Activated naive CD4-positive, alpha-beta T cell (primary cell): ENCODE measurements at places on chromosomes 5 and 9.

DNA sequence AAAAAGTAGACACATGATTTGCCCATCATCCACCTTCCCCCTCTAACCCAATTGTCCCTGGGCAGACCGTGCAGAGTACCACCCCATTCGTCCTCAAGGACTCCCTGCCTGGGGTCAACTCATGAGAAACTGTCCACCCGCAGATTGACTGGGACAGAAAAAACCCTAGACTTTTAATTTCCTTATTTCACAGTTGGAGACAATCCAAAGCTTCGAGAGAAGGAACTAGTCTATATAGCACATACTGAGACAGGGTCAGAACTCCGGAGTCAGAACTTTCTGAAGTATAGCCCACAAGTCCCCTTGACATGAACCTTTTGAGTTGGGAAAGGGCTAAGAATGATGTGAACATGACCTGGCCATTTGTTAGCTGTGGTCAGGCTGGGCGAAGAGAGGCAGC lies 7.5 kb upstream of the GPX3 start:
- no peak for DNase-seq

DNA sequence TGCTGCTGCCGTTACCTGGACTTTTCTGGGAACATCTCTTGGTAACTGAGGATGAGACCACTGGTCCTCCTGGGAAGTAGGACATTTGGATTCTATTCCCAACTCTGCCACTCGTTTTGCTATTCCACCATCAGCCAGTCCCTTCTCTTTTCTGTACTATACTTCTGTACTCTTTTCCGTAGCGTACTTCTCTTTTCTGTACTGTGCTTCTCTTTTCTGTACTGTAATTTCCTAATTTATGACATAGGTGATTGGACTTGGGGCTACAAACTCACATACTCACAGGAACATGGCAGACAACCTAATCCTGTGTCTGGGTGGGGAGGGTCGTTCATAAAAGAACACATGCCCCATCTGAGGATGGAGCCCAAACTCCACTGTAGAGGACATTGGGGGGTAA lies 335.3 kb upstream of the PANK3 start:
- DNase-seq = no peak

DNA sequence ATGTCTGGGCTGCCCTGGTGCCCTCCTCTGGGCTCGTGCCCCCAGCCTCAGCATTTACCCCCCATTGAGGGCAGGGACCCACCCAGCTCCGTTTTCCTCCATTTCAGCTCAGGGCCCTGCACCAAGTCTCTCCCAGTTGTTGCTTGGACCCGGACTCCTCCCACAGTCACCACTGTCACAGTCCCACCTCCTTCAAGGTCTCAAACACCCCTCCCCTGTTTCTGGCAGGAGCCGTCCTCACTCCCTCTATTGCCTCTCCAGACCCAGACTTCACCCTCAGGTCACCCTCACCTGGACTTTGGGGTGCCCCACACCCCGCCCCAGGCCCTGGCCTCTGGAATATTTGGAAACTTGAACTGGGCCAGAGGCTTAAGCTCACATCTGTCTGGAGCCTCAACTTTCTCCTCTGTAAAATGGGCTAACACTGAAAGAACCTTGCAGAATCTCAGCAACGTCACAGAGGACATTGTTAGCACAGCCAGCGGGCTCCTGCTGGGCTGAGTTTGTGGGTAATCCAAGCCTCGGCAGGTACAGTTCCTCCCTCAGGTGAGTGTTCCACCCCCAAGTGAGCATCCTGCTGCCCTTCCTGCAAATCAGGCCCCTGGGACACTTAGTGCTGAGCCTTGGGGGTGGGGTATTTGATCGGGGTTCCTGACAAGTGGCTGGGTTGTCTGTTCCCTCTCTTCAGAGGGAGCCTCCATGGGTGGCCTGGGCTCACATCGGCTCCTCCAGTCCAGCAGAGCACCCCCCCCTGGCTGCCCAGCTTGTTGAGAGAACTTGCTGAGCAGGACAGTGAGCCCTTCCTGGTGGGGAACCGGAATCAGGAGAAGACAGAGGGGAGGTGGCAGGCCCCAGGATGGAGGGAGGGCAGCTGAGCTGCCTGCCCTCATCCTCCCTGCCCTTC lies 130.1 kb downstream of the C9orf50 start:
- DNase-seq = no peak

DNA sequence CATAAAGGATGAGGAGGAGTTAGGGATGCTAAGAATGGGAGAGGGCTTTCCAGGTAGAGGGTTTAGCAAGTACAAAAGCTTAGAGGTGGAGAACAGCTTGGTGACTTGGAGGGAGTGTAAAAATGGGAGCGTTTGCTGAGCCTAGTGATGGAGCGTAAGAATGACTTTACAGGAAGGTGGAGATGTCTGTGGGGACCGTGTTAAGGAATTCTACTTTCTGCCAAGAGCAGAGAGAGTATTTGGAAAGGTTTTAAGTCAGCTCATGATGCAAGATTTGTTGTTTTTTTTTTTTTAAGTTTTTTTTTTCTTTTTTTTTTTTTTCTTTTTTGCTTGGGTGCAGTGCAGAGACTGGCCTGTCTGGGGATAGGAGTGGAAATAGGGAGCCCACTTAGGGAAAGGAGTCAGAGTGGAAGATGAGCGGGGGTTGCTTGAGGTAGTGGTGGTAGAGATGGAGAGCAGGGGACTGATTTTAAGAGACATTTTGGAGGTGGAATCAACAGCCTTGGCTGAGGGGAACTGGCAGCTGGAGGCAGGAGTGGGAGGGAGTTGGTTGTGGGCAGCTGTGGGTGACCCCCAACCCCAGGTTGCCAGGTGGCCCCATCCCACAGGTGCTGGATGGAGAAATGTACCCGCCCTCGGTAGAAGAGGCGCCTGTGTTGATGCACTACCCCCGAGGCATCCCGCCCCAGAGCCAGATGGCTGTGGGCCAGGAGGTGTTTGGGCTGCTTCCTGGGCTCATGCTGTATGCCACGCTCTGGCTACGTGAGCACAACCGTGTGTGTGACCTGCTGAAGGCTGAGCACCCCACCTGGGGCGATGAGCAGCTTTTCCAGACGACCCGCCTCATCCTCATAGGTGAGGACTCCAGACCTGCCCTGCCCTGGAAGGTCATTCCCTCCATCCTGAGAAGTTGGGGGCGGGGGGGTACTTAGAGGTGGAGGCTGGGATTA lies 12.4 kb downstream of the PTGS1 start:
- DNase-seq = no peak

- DNase-seq = no peak
Measured at GRCh38 chr9:71769175-71770161, 1.2 kb upstream of the CEMIP2 start.

GRCh38 chr9:131658377-131659129 lies 81.3 kb downstream of the RAPGEF1 start:
- DNase-seq = no peak

DNA sequence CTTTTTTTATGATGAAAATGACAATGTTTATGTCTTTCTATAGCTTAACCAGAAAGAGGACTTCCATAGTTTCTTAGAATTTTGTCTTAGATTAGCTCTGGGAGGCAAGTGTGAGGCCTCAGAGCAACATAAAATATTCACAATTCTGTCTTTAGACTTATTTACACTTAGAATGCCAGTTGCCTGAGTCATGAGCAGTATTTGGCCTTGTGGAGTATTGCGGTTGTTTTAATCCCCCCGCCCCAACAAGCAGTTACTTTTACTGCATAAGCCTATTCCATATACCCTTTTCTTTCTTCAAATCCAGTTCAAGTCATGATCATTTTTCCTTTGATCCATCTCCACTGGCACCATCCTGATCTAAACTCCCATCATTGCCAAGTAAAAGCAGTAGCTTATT lies 198.0 kb upstream of the EGFLAM start:
- DNase-seq = no peak

DNA sequence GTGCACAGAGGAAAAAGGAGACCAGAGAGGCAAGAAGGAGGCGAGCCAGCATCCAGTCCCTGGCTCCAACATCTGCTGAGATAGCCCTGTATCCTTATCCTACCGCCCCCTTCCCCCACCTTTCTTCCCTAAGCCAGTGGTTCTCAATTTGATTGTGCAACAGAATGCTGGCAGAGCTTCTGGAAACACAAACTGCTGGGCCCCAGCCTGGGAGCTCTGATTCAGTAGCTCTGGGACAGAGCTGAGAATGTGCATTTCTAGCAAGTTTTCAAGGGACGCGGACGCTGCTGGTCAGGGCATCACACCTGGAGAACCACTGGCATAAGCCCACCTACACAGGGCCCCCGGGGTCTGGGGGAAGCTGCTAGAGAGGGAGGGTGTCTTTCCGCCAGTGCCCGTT lies 21.1 kb downstream of the AK8 start:
- no peak for DNase-seq

DNA sequence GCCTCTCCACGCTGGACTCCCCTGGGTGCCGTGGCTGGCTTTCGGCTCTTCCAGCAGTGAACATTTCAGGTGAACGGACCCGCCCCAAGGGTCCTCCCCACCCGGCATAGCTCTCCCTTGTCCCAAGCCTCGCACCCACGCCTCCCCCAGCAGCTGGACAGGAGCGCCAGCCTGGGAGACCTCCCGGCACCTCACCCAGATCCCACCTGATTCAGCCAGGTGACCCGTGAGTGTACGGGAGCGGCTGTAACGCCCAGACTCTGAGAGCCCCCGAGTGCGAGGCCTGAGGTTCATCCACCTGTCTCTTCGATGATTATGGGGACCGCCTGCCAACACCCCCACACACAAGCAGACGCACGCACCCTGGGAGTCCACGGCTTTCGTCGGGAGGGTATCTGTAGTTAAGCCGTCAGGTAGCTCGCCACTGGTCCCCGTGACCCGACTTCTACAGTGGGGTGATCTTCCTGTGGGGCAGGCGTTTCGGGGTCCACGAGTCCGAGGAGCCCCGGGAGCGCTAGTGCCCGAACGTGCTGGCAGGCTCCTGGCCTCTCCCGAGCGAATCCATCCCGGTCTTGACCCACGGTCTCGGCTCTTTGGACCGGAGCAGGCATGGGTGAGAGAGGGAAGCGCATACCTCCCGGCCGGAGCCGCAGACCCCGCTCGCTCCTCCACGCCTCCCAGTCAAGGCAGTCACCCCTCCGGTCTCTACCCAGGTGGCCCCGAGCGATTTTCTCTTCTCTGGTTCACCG lies 14.9 kb downstream of the TRIM7 start:
- no peak for DNase-seq

- DNase-seq = no peak
Measured at GRCh38 chr5:114581136-114581535, 219.3 kb downstream of the KCNN2 start.

- no peak for DNase-seq
Measured at GRCh38 chr9:88810826-88811225, 180.4 kb upstream of the S1PR3 start.

- no peak for DNase-seq
Measured at GRCh38 chr5:136043968-136044610, 15.3 kb downstream of the TGFBI start.

DNA sequence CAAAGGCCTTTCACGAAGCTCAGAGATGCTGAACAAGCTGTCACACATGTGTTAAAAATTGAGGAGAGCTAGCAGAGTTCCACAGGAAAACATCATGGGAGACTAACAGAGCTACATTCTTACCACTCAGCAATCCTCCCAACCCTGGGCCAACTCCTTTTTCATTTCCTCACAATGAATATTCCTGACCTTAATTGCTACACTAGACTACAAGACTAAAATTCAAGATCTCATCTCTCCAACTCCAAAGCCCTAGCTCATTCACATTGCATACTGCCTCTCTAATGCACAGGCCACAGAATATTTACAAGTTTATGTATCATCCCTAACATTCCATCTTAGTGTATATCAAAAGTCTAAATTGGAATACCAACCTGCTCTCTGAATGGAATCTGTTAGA lies 21.2 kb downstream of the ERMP1 start:
- no peak for DNase-seq

DNA sequence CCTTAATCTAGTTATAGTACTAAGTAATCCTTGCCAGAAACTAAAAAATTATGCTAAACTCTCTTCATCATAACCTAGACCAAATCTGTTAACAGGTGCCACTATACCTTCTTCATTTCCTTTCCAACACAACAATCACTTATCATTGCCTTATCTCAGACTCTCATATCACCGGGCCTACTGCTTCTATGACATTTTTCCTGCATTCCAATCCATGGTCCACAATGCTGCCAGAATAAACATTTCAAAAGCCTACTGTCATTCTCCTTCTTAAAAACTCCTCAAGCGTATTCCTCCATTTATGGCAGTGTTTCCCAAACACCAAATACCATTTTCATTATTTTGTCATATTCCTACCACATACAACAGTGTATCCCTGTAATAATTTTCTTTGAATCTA lies 6.5 kb downstream of the PPP6C start:
- no peak for DNase-seq

DNA sequence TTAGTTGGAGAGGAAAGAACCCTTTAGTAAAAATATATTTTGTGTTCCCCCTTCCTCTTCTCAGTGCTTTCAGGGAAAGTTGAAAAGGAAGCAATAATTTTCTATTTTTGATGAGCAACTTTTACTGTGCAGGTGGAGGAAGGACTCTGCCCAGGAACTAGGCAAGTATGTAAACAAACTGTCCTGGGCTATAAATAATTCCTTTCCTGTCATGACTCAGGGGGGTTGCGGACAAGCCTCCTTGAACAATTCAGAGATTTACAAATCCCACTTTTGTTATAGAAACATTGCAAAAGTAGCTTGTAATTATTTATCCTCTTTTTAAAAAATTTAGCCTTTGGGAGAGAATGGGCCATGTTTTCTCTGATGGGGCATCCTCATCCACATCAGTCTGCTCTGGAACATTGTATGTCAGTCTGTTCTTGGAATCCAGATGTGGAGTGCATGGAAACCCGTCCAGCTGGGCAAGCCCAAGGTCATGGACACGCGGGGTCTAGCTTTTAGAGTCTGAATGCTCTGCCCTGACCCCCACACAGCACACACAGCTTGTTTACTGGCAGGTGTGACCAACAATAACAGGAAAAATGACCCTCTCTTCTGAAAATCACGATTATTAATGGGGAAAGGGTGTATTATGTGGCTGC lies 127.6 kb downstream of the GADD45G start:
- DNase-seq = no peak

DNA sequence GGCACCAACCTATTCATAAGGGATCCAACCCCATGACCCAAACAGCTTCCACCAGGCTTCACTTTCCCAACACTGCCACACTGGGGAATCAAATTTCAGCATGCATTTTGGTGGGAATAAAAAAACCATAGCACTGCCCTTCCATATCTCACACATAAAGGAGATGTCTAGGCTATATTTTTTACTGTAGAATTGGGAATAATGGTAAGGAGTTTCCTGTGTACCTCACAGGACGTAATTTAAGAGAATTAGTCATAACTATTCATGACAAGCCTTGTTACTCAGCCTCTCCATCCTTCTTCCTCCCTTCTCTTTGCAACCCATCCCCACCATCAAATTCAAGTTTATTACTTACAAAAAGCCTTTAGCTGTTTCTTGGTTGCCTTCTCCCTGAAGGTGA lies 352.1 kb downstream of the MLLT3 start:
- DNase-seq = no peak

DNA sequence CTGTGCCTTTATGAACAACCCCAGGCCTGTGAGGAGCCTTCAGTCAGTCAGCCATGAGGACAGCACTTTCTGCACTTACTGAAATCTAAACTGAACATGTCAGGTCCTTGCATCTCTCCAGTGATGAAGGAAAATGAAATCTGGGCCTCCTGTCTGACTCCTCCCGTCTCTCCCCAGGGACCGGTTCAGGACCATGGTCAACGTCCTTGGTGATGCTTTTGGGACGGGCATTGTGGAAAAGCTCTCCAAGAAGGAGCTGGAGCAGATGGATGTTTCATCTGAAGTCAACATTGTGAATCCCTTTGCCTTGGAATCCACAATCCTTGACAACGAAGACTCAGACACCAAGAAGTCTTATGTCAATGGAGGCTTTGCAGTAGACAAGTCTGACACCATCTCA lies 77.0 kb upstream of the PLPP6 start:
- DNase-seq = no peak

GRCh38 chr9:128818839-128819715 lies 777 bp downstream of the ENDOG start:
- DNase-seq = no peak
